Aorta (tissue), 5 donors: ENCODE measurements at places on chromosomes 5 and 9.

- H3K27ac ChIP-seq, result no peak overlapping the region
These were observed 1382.4 kb upstream of the WWC1 start for GRCh38 chr5:166909040-166909439.

GRCh38 chr5:157820593-157821252 is 38.2 kb downstream of the CLINT1 start:
- no peaks in the 10 kb centered on the region for H3K36me3 ChIP-seq
- no peak overlapping the region for H3K4me3 ChIP-seq
- H3K27ac ChIP-seq, result no peak overlapping the region
- DNase-seq, result no peak
- H3K4me1 ChIP-seq, result peaks cover 3% of the 10 kb centered on the region

DNA sequence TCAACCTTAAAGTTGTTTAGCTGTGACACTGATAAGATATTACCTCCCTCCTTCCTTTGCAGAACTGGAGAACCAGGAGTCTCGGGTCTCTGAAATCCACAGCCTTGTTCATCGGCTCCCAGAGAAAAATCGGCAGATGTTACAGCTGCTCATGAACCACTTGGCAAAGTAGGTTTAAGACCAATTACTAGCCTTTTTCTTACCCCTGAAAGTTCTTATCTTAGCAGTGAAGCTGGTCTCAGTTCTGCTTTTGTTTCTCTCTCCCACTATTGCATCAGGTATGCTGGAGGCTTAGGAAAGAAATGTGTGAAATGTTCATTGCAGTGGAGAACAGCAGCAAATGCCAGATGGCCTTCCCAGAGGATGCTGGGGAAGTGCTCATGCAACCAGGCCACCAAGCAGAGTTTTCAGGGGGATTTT is 287.4 kb downstream of the ARHGAP26 start:
- H3K36me3 ChIP-seq, result peaks cover 2% of the 10 kb centered on the region
- no peaks in the 10 kb centered on the region for H3K27me3 ChIP-seq

GRCh38 chr9:135992486-135993408 is 31.6 kb upstream of the UBAC1 start:
- H3K4me1 ChIP-seq, result no peaks in the 10 kb centered on the region
- no peaks in the 10 kb centered on the region for H3K36me3 ChIP-seq
- no peak overlapping the region for H3K27ac ChIP-seq
- H3K27me3 ChIP-seq, result no peaks in the 10 kb centered on the region
- peak; percentile 92 for DNase-seq
- H3K4me3 ChIP-seq, result no peak overlapping the region

GRCh38 chr9:87115785-87116184 is 168.5 kb upstream of the GAS1 start:
- peaks cover 6% of the 10 kb centered on the region for H3K4me1 ChIP-seq
- no peak overlapping the region for H3K27ac ChIP-seq
- no peaks in the 10 kb centered on the region for H3K36me3 ChIP-seq
- no peak overlapping the region for H3K4me3 ChIP-seq
